ENCODE measurements at places on chromosomes 6 and 20.

DNA sequence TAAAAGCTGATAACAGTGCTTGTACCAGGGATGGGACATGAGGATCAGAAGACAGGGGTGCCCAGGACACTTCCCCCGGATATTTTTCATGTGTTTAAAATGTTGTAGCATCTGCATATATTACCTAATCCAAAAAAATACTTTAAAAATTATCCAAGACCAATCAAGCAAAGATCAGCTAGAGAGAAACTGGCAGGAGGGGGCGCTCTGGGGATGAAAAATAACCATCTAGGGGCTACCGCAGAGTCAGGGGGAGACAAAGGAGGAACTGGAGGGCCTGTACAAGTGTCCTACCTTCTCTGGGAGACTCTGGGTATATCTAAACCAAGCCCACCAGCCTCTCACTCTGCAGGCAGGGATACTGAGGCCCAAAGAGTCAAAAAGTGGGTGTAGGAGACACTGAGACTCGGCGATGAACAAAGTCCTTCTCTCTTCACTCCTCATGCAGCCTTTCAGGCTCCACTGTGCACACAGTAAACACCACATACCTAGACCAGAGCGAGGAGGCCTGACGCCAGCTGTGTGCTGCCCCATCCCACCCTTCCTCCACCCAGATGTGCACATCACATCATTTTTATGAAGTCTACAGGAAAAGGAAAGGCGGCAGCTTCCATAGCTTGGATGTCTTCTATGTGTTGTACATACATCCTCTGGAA lies 9.8 kb downstream of the RIMS4 start:
- DNase-seq = no peak

GRCh38 chr20:37209661-37210314 lies 30.4 kb upstream of the MROH8 start:
- DNase-seq = no peak

- no peak for DNase-seq
Measured at GRCh38 chr6:61886608-61887259, 399.3 kb downstream of the KHDRBS2 start.

DNA sequence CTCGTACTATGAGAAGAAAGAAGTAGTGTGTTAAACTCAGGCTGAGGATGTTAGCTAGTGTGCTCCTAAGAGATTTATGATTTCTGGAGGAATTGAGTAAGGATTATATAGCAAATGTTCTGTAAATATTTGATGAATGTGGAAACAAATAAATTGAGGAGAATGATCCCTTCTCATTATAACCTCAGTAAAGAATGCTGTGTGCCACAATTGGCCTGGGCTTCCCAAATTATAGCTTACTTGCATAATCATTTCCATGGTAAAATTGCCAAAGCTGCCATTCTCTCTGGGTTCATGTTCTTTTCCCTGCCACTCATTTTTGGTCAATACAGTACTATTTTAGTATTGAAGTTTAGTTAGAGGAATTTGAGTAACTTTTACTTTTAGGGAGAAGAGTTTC lies 128.5 kb downstream of the FLRT3 start:
- no peak for DNase-seq

DNA sequence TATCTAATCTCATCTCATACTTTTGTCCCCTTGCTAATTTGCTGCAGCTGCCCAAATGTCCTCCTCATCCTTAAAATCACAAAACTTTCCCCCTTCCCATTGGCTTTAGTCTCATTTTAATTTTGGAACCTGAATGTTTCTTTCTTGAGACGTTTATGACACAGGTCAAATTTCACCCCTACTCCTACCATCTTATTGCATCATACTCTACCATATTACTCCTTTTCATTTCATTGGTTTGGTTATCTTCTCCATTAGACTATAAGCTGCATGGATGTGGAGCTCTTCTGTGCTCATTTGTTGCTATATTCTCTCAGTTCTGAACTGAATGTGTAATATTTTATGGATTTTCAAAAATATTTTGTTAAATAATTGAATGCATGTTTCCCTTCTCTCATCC lies 688.6 kb downstream of the CBLN4 start:
- DNase-seq = no peak

GRCh38 chr6:4067673-4068072 lies 11.3 kb downstream of the FAM217A start:
- no peak for DNase-seq

DNA sequence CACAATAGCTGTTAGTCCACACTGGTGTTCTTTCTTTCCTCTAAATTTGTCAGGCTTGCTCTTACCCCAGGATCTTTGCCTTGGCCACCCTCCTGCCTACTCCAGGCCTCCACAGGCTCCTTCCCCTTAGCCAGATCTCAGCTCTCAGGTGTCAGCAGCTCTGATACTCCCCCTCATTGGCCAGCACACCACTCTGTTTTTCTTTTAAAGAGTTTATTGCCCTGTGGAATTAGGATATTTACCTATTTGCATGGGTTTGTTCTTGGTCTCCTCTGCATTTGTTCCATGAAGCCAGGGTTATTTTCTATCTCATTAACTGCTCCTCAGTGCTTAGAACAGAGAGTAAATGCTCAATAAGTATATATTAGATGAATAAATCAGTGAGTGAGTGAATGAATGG lies 36.8 kb downstream of the GCNT2 start:
- DNase-seq = no peak

- DNase-seq = no peak
Measured at GRCh38 chr6:34633785-34634184, 62.8 kb downstream of the ILRUN start.

DNA sequence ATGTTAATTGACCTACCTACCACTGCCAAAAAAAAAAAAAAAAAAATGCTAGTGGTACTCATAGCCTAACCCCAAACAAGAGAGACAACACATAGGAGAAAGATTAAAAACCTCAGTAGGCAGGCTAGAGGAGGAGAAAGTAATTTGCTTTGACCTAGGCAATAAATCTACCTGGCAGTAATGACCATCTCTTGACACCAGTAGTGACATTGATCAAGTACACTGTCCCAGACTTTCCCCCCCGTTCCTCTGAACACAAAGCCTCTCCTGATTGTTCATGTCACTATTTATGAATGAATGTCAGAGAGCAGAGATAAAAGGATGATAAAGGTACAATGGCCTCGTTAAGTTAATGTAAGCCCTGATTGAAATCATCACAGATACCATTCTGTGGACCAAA lies 746.8 kb downstream of the CBLN4 start:
- no peak for DNase-seq

DNA sequence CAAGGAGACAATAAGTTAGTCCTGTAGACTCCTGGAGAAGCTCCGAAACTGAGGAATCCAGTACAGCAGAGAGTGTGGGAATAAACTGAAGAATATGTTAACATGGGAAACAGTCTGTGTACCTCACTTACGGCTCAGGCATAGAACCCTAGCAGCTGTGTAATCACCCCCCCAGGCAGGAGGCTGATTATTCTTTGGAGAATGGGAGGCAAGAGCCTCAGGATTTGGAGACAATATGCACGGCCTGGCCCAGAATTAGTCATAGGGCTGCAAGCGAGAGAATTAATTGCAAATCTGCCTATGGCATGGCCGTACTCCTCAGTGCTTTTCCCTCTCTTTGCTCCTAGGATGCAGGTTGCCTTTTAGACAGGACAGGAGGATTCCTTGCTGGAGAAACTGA lies 27.5 kb upstream of the FYN start:
- DNase-seq = no peak

DNA sequence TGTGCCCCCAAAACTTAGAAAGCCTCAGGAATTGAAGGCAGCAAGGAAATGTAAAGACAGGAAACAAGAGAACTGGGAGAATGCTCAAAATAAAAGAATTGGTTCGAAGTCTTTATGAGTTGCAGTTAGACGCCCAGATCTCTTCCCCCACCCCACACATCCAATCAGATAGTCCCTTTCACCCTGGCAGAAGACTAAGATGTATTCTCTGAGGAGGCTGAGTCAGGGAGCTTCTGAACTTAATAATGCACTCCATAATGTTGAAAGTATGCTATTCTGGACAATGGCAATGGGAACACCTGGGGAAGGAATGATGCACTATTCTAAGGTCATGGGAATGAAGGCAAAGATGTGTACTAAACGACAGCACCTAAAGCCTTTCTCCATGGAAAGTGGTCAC lies 173.6 kb downstream of the MTFR2 start:
- no peak for DNase-seq

GRCh38 chr6:163863565-163863964 lies 449.0 kb downstream of the QKI start:
- DNase-seq = no peak

DNA sequence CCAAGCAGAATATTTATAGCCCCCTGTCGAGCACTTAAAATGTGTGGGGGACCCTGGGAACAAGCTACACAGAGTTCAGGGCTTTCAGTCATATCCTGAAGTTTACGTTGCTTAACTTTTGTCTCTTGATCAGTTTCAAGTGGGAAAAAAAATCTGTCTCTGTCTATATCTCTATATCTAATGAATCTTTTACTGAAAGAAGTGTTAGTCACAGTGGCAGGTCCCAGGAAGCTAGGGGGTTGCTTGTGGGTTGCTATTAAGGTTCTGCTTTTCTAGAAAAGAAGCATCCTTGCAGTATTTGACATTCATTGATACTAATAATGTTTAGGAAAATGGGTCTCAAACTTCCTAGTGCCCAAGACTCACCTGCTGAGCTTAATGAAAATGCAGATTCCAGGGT lies 76.7 kb upstream of the CLDN20 start:
- no peak for DNase-seq

- DNase-seq = peak; percentile 51
Measured at GRCh38 chr6:159042003-159042825, 2.6 kb downstream of the TAGAP start.

GRCh38 chr6:13863699-13864155 lies 49.4 kb upstream of the MCUR1 start:
- no peak for DNase-seq

GRCh38 chr6:93398723-93399122 lies 20.6 kb downstream of the EPHA7 start:
- no peak for DNase-seq

- no peak for DNase-seq
Measured at GRCh38 chr20:20503777-20504530, 136.1 kb downstream of the INSM1 start.

- DNase-seq = no peak
Measured at GRCh38 chr20:12649234-12649633, 359.5 kb upstream of the SPTLC3 start.

DNA sequence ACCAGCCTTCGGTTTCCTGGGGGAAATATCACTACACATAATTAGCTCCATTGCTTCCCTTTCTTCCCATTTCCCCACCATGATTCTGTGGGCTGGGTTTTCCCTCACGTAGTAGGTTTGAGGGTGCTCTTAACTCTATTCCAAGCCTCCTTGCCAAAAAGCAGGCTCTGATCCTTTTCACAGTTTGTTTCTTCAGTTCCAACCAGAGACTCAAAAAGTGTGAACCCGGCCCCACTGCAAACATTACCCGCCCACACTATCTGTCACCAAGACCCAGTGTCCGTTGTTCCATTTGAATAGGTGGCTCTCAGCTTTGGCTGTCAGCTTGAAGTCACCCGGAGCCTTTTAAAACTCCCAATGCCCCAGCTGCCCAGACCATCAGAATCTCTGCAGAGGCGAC lies 11.8 kb upstream of the NAA20 start:
- DNase-seq = no peak

DNA sequence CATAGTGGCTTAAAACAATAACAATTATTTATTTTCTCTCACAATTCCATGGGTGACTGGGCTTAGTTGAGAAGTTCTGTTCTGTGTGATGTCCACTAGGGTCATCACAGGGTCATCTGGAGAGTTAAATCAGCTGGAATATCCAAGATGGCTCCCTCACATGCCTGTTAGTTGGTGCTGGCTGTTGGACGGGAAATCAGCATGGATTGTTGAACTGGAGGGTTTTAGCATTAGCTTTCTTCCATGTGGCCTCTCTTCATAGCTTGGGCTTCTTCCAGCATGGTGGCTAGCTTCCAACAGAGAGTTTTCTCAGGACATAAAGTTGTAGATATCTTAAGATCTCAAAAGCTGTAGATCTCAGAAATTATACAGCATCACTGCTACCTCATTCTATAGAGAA lies 19.6 kb downstream of the MARCKS start:
- DNase-seq = no peak

DNA sequence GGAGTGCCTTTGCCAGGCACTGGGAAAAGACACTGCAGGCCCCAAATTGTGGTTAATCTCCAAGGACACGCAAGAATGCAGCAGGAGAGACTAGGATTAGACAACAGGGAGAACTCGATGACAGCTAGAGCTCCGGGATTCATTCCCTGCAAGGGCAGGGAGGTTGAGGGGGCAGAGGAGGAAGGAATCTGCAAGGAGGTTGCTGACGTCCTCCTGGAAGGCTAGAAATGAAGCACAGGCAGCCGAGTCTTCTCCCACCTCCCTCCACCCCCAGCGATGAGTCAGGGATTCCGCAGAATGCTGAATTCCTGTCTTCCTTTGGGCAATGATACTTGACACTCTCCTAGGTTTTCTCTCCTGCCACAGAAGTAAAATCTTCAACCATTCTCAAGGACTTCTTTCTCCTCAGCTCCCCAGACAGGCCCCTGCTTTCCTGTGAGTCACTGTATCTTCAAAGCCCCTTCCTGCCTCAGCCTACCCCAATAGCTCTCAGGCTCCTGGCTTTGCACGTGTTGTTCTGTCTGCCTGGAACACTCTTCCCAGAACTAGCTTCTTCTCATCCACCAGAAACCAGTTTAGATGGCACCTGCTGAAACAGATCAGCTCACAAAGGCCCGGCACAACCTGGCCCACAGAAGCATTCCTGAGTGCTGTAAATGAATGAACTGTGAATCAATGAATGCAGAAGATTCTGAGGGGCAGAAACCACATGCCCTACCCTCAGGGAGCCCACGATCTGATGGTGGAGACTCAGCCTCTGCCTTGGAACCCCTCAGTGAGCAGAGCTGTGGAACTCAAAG lies 85.6 kb downstream of the MRPL14 start:
- DNase-seq = no peak

GRCh38 chr6:9307786-9308185 lies 872.4 kb upstream of the SLC35B3 start:
- no peak for DNase-seq

DNA sequence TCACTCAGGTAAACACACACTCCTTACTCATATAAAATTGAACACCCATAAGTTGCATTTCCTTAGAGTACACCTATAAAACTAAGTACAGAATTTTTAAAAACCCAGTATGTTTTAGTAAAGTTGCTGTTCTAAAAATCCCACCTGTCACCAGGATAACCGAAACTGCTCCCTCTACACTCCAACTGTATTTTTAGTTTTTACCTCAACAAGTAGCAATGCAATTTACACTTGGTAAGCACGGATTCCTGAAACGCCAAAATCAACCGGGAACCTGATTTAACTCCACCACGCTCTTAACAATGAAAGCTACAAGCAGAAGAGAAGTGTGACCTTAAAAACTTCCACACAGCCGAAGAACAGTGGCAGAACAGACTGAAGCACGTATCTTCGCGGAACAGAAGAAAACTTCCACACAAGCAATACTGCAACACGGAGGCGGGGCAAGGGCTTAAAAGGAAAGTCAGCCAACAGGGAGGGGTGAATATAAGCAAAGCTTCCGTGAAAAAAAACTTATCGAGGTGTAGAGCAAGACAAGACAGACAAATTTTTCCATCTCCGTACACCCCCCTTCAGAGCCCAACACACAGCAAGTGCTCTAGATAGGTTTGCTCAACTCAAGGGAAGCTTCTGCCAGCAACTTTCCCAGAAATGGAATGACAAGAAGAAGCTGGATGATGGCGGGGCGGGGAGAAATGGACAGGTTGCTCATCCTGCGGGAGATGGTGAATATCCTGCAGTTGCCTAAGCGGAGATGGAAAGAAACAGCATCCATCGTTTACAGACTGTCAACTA lies 1.4 kb downstream of the STAU1 start:
- peak; percentile 58 for DNase-seq
